Stimulated activated CD8-positive, alpha-beta memory T cell treated with anti-CD3 and anti-CD28 coated beads, Interleukin-2, amount 100 ng/mL, for 1 hour (primary cell): ENCODE measurements at places on chromosomes 6 and 20.

GRCh38 chr6:147820520-147820919 is 312.0 kb downstream of the SAMD5 start:
- DNase-seq = no peak

DNA sequence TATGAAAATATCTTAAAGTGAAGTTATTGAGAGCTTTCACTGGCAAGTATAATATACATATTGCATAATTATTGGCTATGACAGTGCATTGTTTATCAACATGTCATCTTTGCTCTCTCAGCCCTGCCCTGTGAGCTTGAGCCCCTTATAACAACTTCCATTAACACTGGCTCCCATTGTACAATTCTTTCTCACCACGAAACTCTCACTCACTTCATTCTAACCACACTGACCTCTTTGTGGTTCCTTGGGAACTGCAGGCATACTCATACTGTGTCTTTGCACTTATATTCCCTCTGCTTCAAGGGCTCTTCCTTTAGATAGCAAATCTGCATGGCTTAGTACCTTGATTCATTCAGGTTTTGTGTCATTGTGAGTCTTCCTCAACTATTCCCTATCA is 411.8 kb downstream of the CDKAL1 start:
- no peak for DNase-seq

DNA sequence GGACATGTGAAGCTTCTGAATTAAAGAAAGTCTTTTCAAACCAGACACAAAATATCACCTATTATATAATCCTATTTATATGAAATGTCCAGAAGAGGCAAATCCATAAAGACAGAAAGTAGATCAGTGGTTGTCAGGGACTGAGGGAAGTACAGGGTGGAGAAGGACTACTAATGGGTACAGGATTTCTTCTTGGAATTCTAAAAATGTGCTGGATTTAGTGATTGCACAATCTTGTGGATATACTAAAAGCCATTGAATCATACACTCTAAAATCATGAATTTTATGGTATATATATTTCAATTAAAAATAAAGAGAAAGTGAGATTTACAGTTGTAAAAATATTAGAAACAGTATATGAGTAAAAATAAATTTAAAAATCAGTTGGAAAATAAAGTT is 18.7 kb upstream of the MC3R start:
- DNase-seq = no peak

GRCh38 chr6:89954721-89955148 is 60.5 kb downstream of the GJA10 start:
- DNase-seq = no peak

GRCh38 chr6:15518057-15518456 is 144.8 kb downstream of the DTNBP1 start:
- no peak for DNase-seq

DNA sequence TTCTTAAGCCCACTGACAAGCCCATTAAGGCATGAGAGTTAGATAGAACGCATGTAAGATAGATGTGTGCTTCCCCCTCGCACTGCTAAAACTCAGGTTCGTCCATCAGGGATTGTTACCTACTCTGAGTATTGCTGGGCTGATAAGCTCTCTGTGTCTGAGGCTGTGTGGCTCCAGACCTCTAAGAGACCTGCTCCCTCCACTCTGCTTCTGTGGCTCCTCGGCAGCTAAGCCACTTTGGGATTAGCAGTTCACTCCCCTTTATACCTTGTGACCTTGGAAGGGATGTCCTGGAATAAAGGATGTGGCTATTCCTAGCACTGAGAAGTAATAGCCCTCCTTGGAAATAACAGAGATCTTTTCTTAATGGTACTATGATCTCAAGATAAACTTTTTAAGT is 164.9 kb downstream of the TMEM242 start:
- DNase-seq = no peak

GRCh38 chr6:55675941-55676340 is 96.9 kb upstream of the HMGCLL1 start:
- DNase-seq = no peak

GRCh38 chr6:1686117-1687098 is 76.7 kb downstream of the FOXC1 start:
- no peak for DNase-seq

DNA sequence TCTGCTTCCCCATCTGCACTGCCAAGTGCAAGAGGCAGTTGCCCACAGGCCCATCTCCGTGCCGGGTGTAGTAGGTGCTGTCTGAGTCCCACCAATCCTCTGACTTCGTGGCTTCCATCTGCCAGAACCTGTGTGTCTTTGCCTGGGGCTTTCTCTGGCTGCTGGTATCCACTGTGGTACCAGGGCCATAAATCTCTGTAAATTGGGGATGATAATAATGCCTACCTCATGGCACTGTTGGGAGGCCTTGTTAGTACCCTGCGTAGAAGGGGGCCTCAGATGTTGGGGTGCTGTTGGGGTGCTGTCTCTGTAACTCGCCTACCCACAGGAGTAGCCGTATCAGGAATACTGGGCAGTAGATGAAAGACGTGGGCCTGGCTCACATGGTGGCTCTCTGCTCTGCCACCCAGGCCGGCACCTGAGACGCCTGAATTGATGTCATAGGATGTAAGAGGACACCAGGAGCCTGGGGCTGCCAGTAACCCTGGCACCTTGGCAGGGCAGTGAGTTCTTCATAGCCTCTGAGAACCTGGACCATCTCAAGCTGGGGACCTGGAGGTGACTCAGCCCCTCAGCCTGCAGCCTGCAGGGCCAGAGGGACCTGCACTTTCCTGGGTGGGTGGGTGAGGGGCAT is 94.1 kb upstream of the RNF24 start:
- no peak for DNase-seq
